Inflammatory macrophage treated with lipopolysaccharide for 4 hours (primary cell): ENCODE measurements at places on chromosomes 2 and 18.

- DNase-seq, result no peak
These were observed 170.4 kb upstream of the MYCN start for GRCh38 chr2:15769676-15770547.

DNA sequence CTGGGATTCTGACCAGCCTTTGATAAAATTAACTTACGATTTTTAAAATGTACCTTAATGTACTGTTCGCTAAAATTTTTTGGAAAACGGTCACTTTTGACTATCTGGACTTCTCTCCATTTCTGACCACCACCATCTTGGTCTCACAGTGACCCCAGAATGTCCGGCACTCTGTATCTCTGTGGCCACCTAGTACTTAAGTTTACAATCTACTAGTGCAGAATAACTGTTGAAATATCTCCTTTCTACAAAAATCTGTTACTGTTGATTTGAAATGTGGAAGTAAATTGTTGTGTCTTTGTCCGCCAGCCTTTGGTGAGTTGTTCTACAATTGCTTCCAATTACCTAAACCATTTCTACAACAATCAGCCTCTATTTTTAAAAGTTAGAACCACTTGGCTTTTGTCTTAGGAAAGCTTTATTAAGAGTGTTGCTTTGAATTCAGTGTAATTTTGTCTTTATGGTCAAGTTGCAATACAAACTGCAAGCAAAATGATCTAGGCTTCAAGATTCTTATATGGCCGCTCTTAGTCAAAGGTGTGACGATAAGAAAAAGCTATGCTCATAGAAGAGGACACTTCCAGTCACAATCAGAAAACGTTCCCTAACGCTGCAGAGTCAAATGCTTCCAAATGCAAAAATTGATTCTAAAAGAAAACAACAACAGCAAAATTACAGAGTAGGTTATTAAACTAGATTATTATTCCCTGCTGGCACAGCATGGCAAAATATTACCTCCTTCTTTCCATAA lies 283.3 kb downstream of the STK39 start:
- DNase-seq, result no peak

GRCh38 chr2:112185131-112185530 lies 46.9 kb downstream of the FBLN7 start:
- DNase-seq, result no peak

GRCh38 chr2:214215107-214215506 lies 195.7 kb upstream of the VWC2L start:
- no peak for DNase-seq

- DNase-seq, result no peak
These were observed 118.1 kb upstream of the CHRNA1 start for GRCh38 chr2:174882416-174882815.

GRCh38 chr2:219308142-219309101 lies 779 bp downstream of the PTPRN start:
- DNase-seq, result peak; percentile 51

- no peak for DNase-seq
These were observed 4.0 kb downstream of the RNMT start for GRCh38 chr18:13730481-13730880.

DNA sequence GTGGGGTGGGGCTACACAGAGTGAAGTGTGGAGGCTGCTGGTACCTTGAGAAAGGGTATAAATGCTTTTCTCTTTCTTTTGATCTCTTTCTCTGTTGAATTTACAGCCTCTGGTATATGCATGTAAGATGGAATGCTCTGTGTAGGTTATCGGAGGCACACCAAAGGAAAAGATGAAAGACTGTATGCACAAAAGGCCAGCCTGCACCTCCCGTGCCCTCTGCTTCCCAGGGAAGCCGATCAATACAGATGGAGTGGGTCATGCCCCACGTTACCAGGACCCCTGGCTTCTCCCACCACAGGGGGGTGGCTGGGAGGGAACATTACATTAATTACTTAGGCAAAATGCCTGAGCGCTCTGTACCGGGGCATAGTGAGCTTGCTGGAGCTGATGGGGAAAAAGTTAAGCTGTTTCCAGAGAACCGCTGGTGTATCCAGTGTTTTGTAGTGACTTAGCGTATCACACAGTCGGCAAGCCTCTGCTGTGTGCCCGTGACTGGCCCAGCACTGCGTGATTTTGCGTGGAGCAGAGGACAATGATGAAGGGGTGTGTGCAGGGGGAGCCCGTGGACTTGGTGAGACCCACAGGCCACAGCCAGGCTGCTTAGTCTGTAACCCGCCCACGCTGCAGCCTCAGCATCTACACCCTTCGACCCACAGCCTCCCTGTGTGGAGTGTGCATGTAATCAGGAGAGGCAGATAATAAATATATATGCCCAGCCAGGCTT lies 8.0 kb downstream of the ALLC start:
- DNase-seq, result no peak

GRCh38 chr2:203282101-203282500 lies 43.3 kb downstream of the CYP20A1 start:
- DNase-seq, result no peak

- no peak for DNase-seq
These were observed 212.7 kb upstream of the SALL3 start for GRCh38 chr18:78766651-78767533.
